ENCODE measurements at places on chromosomes 7 and 10.
A peak's percentile ranks its signal among the peaks of the same experiment; 100 is the strongest.

DNA sequence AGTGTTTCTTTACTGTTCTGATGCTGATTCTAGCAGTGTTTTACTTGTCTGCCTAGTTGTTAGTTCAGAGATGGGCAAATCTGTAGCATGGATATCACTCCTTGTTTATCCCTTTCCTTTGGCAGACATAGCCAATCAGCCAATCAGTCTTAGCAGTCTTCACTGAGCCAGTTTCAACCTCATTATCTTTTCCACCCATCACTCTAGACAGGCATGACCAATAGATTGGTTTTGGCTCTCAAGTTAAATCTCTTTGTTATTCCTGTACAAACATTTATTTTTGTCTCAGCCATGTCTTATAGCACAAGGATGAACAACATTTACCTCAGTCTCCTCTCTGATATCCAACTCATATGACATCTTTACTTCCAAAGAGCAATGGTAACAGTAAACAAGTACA lies 109.5 kb downstream of the PRKG1 start:
- DNase-seq: no peak

DNA sequence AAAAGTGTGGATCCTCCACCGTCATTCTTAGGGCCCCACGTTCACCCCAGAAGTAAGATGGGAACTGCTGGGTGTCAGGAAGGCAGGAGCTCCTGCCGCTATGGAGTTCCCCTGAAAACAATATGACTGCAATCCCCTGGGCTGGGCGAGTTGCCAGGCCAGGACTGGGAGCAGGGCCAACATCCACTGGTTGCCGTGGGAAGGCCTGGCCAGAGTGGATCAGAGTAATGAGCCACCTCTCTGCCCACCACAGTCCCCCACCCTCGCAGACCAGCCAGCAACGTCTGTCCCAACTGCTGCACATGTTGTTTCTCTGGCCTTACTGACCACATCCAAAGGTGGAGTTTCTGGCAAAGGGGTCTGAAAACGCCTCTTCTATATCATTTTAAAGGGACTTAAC lies 86.6 kb downstream of the STRA8 start:
- peak; percentile 20 for DNase-seq

DNA sequence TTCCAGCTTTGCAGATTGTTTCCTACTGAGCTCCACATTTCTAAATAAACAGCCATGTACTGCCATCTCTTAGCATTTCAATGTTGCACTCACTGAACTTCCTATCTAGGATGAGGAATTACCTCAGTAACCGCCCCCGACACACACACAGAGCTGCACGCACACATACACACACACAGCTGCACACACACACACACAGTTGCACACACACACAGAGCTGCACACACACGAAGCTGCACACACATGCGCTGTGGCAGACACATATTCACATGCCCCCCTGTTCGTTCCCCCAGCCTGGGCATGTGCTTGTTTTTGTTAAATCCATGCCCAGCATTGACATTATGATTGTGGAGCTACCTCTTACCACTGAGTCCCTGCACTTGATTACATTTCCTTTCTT lies 39.6 kb upstream of the CNPY1 start:
- DNase-seq: no peak

GRCh38 chr10:58943256-58943890 lies 233.1 kb upstream of the PHYHIPL start:
- no peak for DNase-seq

DNA sequence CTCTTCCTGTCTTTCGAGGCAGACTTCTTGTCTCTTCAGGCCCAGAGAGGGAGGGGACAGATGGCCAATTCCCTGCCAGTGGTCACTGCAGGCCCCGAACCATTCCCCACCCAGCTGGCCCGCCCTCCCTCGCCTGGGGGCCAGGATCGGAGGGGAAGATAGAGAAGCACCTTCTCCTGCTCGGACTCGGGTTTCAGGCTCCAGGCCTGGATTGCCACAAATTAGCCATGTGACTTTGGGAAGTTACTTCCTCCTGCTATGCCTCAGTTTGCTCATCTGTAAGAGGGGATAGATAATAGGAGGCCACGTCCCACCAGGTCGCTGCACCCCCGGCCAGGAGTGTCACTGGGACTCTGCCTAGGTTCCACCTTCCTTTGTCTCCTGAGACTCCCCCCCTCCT lies 24.8 kb upstream of the PPP2R2D start:
- no peak for DNase-seq
